Effector memory CD4-positive, alpha-beta T cell (primary cell): ENCODE measurements at places on chromosomes 7 and 10.

DNA sequence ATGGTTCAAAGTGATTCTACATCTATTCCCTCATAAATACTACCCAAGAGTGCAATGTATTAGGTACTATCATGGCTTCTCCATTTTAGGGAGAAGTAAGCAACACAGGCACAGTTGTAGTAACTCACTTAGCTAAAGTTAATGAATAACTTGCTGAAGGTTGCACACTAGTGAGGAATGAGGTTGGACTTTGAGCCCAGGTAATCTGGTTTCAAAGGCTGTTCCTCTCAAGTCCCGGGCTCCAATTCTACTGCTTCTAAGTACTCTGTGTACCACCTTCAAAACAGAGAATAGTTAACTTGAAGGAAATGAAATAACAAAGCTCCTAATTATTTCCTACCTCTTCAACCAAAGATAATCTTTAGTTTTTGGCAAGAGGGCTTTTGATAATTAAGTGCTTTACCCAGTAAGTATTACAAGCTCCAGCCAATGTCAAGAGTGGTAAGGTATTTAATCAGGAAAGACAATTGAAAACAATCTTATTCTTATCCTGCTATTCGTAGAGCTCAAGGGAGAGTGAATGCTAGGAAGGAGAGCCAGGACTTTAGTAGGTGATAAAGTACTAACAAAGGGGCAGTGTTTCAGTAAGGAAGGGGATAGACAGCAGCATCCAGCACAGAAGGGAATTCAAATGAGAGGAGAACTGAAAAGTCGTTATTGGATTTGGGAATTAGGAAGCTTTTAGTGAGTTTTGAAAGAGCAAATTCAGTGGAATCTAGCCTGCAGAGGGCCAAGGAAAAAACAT is 158.2 kb upstream of the PTPRZ1 start:
- DNase-seq: no peak

DNA sequence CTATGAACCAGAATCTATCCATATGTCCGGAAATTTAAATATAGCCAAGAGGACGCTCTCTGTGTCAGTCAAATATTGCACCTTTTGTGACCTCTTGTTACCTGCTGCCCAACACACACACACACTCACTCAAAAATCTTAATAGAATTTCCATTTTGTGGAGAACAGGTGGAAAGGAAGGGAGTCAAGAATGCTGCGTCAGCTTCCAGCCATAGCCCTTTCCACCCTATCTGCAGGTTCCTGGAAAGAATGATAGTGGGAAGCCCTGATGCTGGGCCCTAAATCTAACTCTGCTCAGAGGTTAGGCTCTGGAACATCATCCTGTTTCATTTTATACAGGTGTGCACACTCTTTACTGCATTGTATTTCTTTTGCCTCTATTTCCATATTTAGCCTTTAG is 9.6 kb upstream of the GPNMB start:
- no peak for DNase-seq

GRCh38 chr7:29464753-29465152 is 98.9 kb upstream of the PRR15 start:
- no peak for DNase-seq

GRCh38 chr10:87622314-87623004 is 37.2 kb upstream of the PAPSS2 start:
- no peak for DNase-seq

DNA sequence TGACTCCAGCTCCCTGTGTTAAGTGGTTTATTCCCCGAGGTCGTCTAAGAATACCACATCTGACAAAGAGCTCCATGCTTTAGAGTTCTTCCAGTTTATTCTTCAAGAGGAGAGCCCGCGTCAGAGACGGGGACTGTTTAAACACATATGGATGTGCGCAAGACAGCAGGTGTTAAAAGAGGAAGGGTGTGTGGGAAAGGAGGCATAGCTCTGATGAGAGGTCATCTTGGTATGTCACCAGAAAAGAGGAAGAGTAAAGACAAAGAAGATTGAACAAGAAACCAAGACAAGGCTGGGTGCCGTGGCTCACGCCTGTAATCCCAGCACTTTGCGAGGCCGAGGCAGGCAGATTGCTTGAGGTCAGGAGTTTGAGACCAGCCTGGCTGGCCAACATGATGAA is 258.7 kb downstream of the CCDC3 start:
- DNase-seq: no peak

- no peak for DNase-seq
These were observed 82.6 kb downstream of the CUBN start for GRCh38 chr10:17046989-17047388.

- peak; percentile 71 for DNase-seq
These were observed 600 bp downstream of the SIRT1 start for GRCh38 chr10:67884842-67885670.

DNA sequence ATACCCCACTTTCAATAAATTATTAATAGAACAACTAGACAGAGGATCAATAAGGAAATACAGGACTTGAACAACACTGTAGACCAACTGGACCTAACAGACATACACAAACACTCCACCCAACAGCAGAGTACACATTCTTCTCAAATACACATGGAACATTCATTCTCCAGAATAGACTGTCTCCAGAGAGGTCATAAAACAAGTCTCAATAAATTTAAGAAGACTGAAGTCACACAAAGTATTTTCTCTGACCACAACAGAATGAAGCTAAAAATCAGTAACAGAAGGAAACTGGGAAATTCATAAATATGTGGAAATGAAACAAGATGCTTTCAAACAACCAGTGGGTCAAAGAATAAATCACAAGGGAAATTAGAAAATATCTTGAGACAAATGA is 119.8 kb downstream of the SMURF1 start:
- DNase-seq: no peak

GRCh38 chr7:90671571-90671970 is 75.5 kb downstream of the CDK14 start:
- no peak for DNase-seq

DNA sequence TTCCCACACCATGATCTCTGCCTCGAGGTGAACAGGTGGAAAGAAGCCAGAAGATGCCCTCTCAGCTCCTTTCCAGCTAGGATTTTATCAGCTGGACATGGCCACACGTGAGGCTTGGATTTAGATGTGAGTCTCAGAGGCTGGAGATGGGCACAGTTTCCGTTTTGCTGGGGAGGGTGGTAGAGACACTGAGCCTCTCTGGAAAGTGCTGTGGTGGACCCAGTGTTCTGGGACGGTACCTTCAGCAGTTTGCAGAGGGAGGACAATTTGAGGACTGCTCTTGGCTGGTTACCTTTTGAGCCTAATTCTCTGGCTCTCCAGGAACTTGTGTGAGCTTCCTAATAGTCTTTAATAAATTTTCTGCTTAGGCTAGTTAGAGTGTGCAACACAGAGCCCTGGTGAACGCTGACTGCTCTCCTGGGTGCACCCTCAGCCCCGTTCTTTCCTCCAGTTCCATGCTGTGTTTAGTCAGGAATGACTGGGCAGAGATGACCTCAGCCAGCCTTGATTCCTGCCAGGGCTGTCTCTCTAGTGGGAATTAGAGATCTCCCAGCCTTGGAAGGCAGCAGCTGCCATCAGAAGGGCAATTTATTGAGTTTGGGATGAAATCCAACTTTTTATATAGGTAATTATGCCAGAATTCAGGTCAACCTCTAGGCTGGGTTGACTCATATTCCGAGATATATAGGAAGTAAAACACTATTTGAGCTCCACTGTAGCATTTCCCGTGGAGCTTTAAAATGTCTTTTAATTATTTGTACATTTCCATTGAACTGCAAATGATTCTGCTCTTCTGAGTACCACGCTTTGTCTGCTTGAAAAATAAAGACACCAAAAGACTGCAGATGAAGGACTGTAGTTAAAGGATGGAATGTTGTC is 103.9 kb downstream of the GATA3 start:
- DNase-seq: no peak

- DNase-seq: no peak
These were observed 9.9 kb downstream of the ARMH3 start for GRCh38 chr10:102046095-102046494.

GRCh38 chr7:101097561-101097960 is 12.3 kb downstream of the TRIM56 start:
- no peak for DNase-seq

GRCh38 chr7:111409714-111410422 is 152.4 kb downstream of the IMMP2L start:
- DNase-seq: no peak

DNA sequence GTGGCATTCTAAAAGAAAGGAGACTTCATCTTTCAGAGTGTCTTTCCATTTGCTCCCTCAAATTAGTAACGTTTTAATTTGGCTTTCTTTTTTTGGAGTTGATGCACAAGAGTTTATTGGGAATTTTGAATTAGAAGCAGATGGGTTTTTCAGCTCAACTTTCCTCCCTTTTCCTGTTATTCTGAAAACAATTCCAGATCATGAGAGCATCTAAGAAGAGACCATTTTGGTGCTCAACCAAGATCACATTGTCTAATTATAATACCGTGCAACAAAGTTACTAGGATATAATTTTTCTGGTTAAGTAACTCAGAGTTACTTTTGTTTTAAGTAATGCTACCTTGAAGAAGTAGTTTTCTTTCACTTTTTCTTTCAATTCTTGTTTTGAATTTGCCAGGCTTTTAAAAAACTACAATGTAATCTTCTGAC is 396.6 kb upstream of the KLF6 start:
- DNase-seq: no peak

DNA sequence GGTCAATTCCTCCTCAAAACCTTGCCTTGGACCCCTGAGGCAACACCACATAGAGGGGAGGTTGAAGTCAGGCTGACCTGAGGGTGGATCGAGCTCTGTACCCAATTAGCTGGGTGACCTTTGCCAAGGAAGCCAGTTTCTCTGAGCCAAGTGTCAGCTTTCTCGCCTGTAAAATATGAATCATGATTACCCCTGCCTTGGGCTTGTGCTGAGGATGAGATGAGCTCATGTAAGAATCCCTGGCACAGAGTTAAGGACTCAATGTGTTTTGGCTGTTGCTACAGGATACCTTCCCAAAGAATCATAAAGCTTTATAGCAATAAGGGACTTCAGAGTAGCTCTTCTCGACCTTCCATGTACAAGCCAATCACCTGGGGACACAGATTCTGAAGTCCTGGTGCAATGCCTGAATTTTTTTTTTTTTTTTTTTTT is 43.5 kb upstream of the CACUL1 start:
- DNase-seq: no peak

GRCh38 chr7:65382452-65382851 is 8.8 kb downstream of the ZNF92 start:
- DNase-seq: no peak

DNA sequence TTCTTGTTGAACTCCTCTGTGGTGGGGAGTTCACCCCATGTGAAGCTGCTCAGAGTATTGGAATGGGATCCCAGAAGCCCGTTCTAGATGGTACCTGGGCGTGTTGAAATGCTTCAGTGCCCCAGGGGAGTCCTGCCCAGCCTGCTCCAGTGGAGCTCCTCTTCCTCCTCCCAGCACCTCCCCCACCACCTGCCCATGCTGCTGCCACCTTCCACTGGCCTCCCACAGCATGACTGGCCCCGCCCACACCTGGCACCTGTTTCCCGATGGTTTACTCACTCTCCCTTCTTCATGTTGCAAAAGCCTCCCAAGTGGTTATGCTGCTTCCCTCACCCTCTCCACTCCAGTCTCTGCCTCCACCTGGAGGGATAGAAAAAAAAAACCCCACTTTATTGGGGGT is 32.2 kb upstream of the PCBD1 start:
- DNase-seq: no peak

DNA sequence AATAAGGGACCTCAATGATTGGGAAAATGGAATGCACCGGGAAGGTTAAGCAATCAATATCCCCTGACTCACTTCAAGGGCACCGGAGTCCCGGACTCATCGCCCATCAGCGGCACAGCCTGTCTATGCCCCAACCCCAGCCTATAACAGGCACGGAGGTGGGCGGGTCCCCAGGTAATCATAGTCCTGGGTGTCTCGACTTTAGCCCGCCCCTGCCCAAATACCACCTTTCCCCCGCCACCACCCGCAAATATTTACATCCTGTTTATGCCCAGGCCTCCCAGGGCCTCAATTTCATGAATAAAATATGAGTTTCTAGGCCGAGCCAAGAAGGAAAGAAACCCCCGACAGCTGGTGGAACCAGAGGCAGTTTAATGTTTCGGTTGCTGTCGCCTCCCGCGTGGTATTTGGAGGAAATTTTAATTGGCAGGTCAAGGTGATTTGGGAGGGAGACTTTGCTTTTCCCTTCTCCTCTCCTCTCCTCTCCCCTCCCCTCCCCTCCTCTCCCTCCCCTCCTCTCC is 15.6 kb upstream of the RFC2 start:
- peak; percentile 42 for DNase-seq

DNA sequence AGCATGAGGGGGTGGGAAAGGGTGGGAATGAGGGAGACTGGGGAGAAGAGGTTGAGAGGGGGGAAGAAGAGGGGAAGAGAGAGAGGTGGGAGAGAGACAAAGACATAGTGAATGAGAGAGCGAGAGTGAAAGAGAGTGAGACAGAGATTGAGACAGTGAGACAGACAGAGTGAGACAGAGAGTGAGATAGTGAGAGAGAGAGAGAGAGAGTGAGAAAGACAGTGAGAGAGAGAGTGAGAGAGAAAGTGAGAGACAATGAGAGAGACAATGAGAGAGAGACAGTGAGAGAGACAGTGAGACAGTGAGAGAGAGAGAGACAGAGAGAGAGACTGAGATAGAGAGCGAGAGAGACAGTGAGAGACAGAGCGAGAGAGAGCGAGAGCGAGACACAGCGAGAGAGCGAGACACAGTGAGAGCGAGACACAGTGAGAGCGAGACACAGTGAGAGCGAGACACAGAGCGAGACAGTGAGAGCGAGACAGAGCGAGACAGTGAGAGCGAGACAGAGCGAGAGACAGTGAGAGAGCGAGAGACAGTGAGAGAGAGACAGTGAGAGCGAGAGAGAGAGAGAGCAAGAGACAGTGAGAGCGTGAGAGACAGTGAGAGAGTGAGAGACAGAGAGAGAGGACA is 10.1 kb downstream of the TMEM243 start:
- no peak for DNase-seq

DNA sequence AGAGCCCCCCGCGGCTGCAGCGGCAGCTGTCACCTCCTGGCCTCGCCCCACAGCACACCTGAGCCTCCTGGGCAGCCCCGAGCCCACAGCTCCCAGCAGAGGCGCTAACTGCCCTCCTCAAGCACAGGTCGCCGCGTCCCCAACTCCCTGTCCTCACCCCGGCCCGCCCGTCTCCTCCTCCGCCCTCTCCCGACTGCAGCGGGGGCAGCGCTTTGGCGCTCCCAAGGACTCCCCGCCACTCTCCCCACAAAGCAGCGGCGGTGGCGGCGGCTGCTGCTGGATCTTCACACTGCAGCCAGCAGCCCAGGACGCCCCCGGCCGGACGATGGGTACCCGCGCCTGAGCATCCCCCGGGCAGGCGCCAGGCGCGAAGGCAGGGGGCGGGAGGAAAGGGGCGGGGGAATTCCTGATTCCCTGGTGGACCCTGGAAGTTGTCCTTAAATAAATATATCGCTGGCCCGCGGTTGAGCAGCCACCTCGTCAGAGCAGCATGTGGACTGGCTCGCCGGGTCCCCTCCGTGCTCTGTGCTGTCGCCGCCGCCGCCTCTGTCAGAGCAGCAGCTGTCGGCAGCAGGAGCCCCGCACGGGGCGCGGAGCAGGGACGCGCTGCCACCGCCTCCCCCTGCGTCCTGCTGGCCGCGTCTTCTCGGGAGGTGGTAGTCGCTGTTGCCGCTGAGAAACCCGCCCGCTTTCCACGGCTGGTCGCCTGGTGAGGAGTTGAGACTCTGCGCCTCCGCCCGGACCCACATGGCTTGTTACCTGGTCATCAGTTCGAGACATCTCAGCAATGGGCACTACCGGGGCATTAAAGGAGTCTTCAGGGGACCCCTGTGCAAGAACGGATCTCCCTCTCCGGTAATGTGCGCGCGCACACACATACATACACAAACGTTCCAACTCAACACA is at the start of gene ZNF804B:
ZNF804B (plus strand) TSS at position 471 of the 906 bp plus-strand sequence; CDS start at position 748, 277 bp downstream.
- no peak for DNase-seq

- DNase-seq: no peak
These were observed 68.5 kb upstream of the DGKI start for GRCh38 chr7:137915266-137915665.

- DNase-seq: no peak
These were observed 77.1 kb downstream of the BMPER start for GRCh38 chr7:33982425-33982786.
